ENCODE measurements at places on chromosomes 13 and 19.

- no peak for DNase-seq
Observed at GRCh38 chr13:93797463-93797862, 570.9 kb downstream of the GPC6 start.

DNA sequence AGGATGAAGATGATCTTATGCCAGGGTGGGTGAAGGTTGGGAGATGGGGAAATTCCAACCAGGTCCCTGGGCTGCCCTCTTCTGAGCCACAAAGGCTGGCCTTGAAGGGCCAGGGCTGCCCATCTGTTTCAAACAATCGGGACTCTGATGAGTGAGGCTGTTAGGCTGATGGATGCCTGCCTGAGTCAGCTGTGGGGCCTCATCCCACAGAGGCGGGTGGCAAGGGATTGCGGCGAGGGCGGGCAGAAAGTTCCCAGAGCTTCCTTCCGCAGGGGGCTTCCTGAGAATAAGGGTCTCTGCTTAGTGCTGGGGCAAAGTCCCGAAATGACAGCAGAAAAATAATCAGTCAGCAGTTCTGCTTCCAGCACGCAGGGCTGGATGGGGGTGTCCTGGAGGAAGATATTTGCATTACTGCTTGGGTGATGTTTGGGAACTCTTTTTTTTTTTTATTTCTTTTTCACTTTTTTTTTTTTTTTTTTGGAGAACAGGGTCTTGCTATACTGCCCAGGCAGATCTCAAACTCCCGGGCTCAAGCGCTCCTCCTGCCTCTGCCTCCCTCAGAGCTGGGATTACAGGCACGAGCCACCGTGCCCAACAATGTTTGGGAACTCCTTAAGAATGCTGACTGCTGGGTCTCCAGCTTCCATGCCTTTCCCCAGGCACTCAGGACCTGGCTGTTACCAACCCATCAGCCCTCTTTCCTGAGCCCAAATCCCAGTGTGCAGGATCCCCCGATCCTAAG, 14.1 kb downstream of the SH3GL1 start:
- no peak for DNase-seq

DNA sequence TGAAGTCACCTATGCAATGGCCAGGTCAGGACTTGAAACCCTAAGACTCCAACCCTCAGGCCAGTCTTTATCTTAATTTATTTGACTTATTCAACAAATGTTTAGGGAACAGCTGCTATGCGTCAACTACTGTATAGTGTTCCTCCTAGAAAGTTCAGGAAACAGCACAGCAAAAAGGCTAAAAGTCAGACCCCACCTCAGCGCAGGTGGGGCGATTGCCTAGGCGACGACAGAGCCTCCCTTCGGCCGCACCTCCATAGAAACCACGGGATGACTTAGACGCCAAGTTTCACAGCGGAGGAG, 502 bp downstream of the VRK3 start:
- no peak for DNase-seq

DNA sequence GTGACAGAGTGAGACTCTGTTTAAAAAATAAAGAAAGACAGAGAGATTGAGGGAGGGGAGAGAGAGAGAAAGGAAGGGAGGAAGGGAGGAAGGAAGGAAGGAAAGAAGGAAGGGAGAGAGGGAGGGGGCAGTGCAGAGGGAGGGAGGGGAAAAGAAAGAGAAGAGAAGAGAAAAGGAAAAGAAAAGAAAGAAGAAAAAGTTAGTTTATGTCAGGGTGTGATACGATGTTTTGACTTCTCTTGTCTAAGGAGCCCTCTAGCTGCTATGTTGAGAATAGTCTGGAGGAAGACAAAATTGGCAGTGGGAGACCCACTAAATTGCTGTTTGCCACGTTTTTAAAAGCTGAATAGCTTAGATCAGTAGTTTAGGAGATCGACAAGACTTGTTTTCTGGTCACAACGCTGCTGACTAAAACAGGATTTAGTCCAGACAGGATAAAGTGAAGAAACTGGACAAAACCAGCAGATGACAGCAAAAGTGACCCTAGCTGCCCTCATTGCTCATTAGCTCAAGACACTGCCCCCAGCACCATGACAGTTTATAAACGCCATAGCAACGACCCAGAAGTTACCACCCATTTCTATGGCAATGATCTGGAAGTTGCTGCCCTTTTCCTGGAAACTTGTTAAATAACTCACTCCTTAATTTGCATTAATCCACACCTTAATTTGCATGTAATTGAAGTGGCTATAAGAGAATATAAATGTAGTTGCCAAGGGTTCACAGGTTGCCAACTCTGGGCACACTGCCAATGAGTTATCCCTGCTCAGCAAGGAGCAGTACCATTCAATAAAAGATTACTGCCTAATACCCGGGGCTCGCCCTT, 11.1 kb downstream of the TEX101 start:
- peak; percentile 49 for DNase-seq
